ENCODE measurements at places on chromosomes 3 and 15. TPM values are rescaled to one million over a fixed set of nuclear protein-coding genes. Genes with fewer than 3 reads are reported as not detected.

DNA sequence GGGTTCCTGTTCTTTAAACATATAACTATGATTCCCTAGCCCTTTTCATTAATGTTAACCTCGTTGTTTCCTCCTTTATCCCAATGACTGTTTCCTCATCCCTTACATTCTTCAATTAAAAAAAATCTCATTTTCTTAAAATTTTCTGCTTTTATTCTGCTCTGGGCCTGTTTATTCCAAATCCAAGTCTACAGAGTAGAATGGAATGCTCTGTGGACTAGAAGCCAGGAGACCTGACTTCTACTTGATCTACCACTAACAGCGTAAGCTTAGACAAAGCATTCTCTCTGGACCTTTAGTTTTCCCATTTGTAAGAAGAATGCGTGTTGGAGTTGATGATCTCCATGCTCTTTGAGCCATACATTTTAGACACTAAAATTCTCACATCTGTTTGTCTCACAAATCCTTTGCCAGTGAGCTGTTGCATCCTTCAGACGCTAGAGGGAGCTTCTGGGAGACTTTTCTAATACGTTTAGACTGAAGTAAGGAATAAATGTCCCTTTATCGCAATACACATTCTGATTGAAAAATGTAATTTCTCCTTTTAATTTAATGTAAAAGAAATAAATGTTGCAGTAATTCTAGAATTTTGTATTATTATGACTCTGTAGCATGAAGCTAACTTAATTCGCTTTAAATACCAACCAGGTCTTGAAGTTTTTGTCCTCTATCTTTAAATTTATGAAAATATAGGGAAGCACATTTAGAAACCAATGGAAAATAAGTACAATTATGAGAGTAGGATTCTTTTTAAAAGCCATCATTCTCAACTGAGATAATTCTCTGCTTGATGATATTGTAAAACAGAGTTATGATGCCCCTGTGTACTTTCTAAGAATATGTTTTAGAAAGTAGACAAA, 21.7 kb upstream of the GMNC start:
- DNase-seq: peak; percentile 71

DNA sequence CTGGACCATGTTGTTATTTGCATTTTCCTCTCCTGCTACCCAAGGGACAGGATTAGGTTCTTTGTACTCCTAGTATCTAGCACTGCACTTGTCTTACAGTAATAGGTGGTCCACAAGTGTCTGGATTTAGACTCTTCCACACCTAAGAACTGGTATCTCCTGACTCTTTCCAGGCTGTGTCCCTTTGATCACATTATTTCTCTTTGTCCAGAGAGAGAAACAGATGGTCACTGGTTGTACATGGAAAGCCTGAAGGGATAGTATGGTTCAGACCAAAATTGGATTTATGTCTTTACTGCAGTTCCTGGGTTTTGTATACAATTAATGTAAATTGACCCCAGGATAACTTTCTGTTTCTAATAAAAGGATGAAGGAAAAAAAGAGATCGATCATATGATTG, 64.0 kb downstream of the PDE8A start:
- DNase-seq: no peak

DNA sequence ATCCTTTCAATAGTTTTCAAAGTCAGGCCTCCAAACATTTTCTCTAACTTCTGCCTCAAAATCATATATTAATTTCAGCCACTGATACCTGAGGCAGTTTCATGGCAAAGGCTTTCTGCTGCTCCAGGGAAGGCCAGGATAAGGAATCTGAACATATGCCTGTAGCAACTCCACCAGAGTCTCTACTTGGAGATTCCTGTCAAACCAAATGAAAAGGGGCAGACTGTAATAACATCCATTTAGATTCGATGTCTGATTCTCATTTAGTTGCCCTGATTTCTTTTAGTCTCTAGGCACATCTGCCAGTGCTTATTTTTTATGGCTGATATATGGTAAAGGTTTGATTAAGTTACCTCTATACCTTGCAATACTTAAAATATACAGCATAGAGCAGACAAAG, 109.6 kb upstream of the ZNF385D start:
- no peak for DNase-seq

DNA sequence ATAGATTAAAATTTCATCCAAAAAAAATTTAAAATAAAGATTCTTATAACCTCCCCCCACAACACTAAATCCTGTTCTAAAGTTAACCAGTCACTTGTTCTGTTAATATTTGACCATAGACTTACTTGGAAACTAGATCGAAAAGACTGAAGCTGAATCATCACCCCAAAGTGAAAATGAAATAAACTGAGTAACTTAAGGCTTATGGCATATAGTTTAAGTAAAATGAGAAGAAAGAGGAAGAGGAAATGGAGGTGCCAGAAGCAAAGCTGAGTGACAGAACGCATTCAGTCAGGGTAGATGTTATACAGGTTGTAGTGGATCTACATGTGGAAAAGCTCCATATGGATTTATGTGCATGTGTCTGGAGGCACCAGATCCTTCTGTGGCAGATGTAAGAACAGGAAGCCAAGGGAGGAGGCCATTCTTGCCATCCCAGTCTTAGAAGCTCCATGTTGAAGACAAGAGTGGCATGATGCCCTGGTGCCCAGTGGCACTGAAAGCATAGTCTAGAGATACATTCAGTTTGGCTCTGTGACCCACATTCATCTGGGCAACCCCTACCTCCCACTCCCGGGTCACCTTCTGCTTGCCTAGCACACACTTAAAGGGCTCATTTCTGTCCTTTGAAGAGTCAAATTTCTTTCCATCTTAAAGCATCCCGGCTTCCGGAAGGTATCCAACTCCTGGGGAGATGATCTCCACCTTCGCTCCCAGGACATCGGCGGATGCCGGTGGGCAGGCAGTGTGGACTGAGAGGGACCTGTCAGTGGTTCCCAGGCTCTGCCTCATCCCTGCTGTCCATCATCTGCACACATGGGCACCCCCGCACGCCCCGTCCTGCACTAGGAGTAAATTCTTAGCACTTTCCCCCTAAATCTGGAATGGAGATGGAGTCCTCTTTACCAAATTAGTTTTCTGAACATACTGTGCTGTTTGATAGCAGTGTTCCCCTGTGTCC, 90.8 kb downstream of the NEO1 start:
- DNase-seq: no peak

SHC4 gene
- 4.8 TPM for total RNA-seq

DNA sequence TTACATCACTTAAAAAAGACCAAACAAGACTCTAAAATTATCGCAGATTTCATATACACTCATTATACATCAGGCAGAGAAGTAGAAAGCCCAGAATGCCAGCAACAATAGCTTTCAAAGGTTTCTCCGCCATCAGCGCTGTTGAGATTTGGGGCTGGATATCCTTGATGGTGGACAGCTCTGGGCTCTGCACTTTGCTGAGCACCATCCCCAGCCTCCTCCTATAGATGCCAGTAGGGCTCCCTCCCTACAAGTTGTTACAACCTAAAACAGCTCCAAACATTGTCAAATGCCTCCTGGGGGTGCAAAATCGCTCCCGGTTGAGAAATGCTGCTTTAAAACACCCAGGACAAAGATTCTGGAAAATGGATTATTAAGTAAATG, 73.5 kb downstream of the ATP10A start:
- no peak for DNase-seq

- DNase-seq: no peak
Observed at GRCh38 chr15:83982748-83983147, 252.8 kb upstream of the GOLGA6L4 start.

DNA sequence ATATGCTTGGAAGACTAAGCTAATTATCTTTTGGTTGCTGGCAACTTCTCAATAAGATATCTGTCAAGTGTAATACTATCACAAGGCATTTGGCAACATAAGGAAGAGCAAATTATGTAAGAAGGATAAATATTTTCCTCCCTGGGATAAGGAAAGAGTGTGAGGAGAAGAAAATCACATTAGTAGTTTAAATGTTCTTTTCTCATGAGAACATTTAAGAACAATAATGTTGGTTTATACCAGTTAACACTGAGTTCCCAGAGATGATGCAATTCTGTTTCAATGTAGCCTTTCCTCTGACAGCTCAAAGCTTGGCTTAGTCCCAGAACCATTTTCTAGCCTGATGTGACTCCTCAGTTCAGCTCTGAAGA, 66.1 kb upstream of the NPHP3 start:
- DNase-seq: peak; percentile 90

SEMA6D gene
- 17.1 TPM for total RNA-seq

DNA sequence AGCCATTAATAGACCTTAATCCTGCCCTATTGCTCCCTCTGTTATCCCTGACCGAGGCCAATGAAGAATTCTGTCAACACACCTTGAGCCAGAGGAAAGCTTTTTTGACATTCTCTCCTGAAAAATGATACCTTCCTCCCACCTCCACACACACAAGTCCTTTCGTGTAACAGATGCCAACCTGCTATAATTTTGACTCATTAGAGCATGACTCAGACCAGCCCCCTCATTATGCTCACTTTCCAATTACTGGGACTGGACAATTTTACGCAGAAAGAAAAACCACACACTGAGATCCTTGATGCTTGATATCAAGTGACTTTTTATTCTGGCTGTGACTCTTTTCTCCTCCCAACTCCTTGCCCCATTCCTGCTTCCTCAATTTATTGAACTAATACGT, 50.9 kb downstream of the LSAMP start:
- no peak for DNase-seq

GRCh38 chr3:186682812-186683211, 17.0 kb downstream of the HRG start:
- DNase-seq: no peak

- no peak for DNase-seq
Observed at GRCh38 chr3:194283221-194284006, 67.7 kb downstream of the CPN2 start.

DNA sequence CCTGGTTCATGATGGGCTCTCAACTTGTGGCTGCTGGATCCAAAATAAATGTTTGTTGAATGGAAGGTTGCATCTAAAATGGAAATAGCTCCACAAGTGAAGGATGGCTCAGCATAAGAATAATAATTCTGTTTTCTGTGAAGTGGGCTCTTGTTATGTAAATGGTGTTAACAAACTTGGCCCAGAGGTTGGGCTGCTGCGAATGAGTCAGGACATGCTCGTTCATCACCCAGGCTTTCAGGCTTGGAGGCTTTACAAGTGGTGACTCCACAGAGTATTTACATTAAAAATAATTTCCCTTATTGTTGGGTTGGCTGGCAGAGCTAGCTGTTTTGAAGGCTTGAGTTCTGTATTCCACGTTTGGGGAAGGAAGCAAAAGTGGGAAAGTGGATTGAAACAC, 60.5 kb downstream of the ITGB5 start:
- DNase-seq: no peak

DNA sequence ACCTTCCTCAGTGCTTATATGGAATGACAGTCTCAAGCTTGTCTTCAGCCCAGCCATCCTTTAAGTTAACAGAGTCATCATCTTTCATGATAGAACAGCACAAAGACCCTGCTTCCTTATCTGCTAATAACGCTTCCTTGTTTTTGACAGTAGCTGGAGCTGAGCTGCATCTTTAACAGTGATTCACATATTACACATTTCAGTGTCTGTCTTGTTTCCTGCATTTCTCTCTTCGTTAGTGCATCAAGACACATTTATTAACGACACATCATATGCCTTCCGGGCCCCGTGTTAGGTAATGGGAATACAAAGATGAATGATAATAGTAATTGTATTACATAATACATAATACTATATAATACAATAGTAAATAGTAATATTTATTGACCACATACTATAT, 30.2 kb upstream of the GREM1 start:
- no peak for DNase-seq

GRCh38 chr15:67115586-67115969, 50.2 kb downstream of the SMAD3 start:
- DNase-seq: no peak

CADM2 gene
- 3.4 TPM for total RNA-seq

ZNF860 gene
- 6.0 TPM for total RNA-seq

- no peak for DNase-seq
Observed at GRCh38 chr3:155912090-155912489, 41.6 kb downstream of the GMPS start.

GOLGA8H gene
- total RNA-seq: not detected

DNA sequence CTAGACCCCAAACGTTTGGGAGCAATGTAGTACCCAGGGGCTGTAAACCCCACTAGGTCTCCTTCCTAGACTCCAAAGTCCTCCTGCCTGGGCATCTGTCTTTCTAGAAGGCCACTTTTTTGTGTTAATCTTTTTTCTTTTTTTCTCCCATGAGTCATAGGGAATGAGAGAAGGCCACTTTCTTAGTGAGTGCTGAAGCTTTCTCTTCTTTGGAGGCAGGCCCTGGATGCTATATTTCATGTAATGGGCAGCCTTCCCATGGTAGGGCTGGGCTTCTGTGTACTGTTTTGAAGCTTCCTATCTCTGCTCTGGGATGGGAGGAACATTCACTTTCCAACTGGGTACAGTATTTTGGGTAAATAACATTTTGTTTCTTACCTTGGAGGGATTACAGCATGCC, 15.2 kb upstream of the RTP2 start:
- peak; percentile 75 for DNase-seq

- no peak for DNase-seq
Observed at GRCh38 chr3:73473898-73474416, 150.8 kb downstream of the PDZRN3 start.

GRCh38 chr3:125634336-125634950, 39.1 kb upstream of the OSBPL11 start:
- no peak for DNase-seq

GRCh38 chr3:188656196-188656982, 502.4 kb downstream of the LPP start:
- no peak for DNase-seq

DNA sequence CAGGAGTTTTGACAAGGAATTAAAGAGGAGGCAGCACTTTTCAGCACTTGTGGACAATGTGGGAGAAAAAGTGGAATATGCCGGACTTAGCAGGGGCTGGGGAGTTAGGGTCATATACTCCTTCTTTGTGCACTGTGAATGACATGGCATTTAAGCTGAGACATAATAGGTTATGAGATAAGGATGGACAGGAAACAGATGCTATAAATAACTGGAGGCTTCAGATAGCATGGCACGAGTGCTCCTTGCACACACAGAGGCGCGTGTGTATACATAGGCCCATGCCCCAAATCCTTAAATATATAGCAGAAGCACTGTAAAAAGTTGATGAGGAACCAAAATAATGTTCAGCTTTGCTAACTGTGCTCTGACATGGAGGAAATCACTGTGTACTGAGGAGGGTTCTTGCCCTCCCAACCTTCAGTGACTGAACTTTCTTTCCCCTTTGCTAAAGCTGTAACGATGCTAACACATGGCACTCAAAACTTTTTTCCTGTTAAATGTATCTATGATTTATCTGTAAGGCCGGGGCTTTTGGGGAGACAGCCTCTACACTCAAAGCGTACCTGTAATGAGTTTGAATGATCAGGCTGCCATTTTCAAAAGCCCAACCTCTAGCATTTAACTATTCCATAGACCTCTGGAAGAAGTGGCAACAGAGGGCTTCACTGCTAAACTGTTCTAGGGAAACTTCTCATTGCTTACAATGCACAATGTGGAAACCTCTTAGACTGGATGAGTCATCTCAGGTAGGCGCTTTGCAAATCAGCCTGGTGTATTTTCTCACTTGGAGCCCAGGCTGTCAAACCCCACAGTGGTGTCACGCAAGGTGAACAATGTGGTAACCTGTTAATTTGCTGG, 784.6 kb downstream of the NR2F2 start:
- DNase-seq: no peak

GRCh38 chr3:4889896-4890295, 89.3 kb upstream of the BHLHE40 start:
- no peak for DNase-seq

- no peak for DNase-seq
Observed at GRCh38 chr3:30737743-30738499, 131.5 kb downstream of the TGFBR2 start.

GRCh38 chr15:85302271-85302670, 78.1 kb upstream of the AKAP13 start:
- no peak for DNase-seq
